ENCODE measurements at places on chromosomes 6 and 20. TPM values are rescaled to one million over a fixed set of nuclear protein-coding genes. Genes with fewer than 3 reads are reported as not detected.

The MRPS18A gene
- 39.3 TPM for total RNA-seq

DNA sequence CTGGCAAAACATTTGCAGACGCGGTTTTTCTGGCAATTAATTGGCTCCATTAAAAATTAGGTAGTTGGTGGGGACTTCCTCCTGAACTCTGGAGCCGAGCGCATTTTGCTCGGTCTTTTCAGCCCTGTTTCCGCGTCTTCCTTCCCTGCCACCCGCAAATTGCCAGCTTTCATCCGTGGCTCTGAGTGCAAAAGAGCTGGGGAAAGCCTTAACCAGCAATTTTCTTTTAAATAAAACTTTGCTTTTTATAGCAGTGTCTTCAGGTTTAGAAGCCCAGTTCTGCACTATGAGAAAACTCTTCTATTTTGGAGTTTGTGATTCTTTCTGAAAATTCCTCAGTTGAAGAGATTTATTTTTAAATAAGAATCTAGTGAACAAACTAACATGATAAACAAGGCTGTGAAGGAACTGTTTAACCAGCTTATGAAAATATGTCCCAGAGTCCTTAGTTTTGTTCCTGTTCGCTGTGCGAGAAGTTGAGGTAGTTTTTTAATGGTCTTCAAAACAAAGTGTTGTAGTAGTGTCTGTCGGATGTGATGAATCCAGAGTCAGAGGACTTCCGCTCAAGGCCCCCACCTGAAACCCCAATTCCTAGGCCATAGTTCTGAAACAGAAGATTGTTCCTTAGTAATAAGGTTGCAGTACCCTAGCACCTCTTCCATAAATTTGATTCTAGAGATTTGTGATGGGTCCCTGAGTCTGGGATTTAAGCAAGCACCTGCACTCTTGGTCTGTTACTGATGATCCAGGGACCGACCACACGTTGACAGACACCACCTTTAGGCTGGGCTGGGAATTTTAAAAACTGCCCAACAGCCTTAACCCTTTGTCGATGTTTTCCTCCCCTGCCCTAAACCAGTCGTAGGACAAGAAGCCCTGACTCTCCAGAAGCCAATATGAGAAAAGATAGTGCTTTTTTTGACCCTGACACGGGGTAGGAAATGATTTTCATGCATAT is 950 bp downstream of the KCTD20 start:
- peak overlapping the region; percentile 94 for H3K4me3 ChIP-seq
- peak; percentile 42 for DNase-seq
- H3K4me1 ChIP-seq: peaks cover 8% of the 10 kb centered on the region
- H3K27me3 ChIP-seq: no peaks in the 10 kb centered on the region
- no peaks in the 10 kb centered on the region for H3K36me3 ChIP-seq

GRCh38 chr6:8057263-8057662 is 6.9 kb downstream of the BLOC1S5 start:
- no peaks in the 10 kb centered on the region for H3K36me3 ChIP-seq
- DNase-seq: peak; percentile 53
- H3K4me1 ChIP-seq: no peaks in the 10 kb centered on the region

The TSPO2 gene
- total RNA-seq: not detected
